CMK (cell line): ENCODE measurements at places on chromosomes 1 and 21.

DNA sequence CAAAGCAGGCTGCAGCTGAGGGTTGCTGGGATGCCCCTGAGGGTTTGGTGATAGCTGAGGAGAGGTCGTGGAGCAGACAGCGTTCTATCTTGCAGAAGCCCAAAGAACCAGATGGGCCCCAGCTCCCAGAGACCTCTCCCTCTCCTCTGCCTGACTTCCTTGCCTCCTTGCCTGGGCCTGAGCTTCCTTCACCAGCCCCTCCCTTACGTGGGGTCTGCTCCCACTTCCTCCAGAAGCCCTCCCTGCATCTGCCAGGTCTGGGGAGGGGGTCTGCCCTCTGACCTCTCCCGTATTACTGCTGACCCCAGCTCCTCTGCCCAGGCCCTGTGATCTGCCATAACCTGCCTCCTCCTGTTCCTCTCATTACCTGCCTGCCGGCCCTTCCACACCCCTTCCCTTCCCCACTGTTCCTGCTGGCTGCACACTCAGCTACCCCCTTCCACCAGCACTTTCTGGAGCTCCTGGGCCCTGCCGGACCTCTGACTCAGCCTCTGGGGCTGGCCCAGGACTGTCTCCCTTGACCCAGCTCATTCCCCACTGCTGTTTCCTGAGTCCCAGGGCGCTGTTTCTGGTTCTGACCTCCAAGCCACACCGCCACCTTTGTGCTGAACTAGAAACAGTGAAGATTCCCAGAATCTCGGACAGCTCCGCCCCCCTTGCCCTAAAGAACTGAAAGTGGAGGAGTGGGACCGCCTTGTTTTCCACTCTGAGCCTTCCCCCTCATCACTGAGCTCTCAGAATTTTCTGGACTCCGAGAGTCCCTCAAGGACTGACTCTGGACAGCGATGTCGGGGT, 237.7 kb upstream of the C1orf174 start:
- no peak for DNase-seq

- no peak for DNase-seq
These were observed 14.3 kb upstream of the LSM10 start for GRCh38 chr1:36411674-36412648.

GRCh38 chr1:31412732-31413404, at the start of gene SERINC2:
SERINC2 (plus strand) TSS chr1:31413213; CDS start chr1:31413266, 53 bp downstream.
- DNase-seq, result no peak

DNA sequence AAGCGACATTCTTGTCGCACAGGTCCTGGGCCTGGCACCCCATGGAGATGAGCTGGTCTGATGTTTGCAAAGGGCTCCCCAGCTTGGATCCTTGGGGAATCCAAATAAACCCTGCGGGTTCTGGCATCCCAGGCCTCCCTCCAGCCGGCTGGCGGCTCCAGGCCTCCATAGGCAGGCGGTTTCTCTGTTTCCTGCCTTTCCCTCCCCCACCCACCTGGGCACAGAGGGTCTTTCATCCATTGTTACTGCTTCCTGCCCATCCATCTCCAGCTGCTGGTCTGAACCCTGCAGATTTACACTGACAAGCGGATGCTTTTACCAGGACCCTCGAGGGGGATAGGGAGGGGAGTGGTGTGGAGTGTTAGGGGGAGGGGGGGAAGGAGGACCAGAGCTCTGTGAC, 39.1 kb upstream of the ID3 start:
- DNase-seq, result no peak

- no peak for DNase-seq
These were observed 18.6 kb upstream of the GBP5 start for GRCh38 chr1:89291276-89291675.

GRCh38 chr1:152141971-152142584, 16.9 kb downstream of the RPTN start:
- DNase-seq, result no peak

GRCh38 chr1:4005431-4005830, 105.4 kb upstream of the C1orf174 start:
- no peak for DNase-seq

- no peak for DNase-seq
These were observed 14.1 kb downstream of the FBXO2 start for GRCh38 chr1:11640101-11640500.

GRCh38 chr1:150221552-150221951, 14.4 kb downstream of the ANP32E start:
- DNase-seq, result no peak

- DNase-seq, result no peak
These were observed 26.4 kb upstream of the PPP1R15B start for GRCh38 chr1:204437796-204438570.

- no peak for DNase-seq
These were observed 35.1 kb downstream of the SLC44A3 start for GRCh38 chr1:94855307-94855700.

- DNase-seq, result no peak
These were observed 1.1 kb upstream of the CYB561D1 start for GRCh38 chr1:109492779-109493178.

- no peak for DNase-seq
These were observed 89.9 kb downstream of the SLC44A5 start for GRCh38 chr1:75520862-75521475.

DNA sequence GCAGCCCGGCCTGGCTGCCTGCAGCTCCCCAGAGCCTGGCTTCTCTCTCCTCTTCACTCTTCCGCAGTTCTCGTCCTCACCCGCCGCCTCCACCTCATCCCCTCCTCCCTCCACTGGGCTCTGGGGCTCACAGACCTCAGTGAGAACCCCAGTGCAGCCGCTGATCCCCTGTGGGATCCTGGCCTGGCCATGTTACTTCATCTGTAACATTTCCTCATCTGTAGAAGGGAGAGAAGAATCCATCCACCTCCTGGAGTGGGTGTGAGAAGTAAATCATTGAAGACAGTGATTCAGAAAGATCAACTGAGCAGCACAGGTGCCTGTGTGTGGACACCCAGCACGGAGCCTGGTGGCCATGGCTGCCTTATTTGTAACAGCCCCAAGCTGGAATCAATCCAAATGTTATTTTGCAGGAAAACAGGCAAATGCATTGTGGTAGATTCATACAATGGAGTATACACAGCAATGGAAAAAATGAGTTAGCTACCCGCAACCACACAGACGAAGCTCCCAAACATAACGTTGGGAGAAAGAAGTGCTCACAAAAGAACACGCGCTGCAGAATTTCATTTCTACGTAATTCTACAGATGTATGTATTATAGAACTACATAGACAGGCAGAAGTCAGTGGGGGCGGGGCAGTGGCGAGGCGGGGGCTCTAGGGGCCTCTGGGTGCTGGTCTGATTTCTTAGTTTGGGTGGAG, 8.7 kb downstream of the LAPTM5 start:
- no peak for DNase-seq

DNA sequence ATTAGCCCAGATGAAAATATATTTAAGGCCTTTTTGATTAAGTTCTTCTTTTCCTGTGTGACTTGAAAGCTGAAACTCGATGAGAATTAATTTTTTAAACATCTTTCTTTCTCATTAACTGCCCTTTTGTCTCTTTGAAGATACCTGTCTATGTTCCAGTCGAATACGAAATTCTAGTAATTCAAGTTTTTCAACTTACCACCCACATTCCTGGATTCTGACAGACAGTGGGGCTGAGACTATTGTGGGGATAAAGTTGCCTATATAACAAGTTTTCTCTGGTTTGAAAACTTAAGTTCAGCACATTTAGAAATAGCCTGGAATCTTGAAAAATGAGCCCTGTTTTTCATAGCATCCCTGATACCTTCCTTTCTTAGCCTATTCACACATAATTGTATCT, 114.6 kb downstream of the NTNG1 start:
- DNase-seq, result no peak

- peak; percentile 54 for DNase-seq
These were observed at the start of gene RUNX3 for GRCh38 chr1:24930260-24931145. RUNX3 (minus strand) TSS chr1:24930276; CDS start chr1:24929868, 408 bp downstream.

DNA sequence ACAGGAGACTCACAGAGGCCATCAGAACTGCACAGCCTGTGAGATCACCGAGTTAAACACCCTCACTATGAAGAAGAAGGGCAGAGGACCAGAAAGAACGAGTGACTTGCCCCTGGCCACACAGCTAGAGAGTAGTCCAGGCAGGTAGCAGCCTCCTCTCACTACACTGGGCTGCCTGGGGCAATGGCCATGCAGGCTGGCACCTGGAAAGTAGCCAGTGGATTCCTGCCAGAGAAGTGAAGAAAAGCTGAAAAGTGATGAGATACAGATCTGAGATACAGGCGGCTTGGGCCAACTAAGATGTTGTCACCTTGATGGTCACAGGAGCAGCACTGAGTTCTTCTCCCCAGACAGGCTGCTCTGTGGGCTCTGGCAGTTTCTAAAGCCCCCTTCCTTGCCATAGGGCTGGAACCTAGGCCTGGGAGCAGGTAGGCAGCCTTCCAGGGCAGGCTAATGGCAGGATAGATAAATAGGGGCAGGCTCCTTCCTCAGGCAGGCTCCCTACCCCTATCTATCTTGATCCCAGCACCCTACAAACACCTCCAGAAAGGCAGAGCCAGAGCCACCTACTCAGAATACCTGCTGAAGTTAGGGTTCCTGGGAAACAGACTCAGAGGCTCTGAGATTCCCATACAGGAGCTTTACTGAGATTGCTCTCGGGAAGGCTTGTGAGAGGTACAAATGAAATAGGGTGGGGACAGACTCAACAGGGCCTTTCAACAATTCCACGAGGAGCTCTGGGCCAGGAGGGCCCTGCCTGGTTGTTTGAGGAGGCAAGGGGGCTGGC, 106.3 kb downstream of the BEND5 start:
- no peak for DNase-seq

- DNase-seq, result no peak
These were observed 492.1 kb downstream of the LMO4 start for GRCh38 chr1:87820668-87821334.

DNA sequence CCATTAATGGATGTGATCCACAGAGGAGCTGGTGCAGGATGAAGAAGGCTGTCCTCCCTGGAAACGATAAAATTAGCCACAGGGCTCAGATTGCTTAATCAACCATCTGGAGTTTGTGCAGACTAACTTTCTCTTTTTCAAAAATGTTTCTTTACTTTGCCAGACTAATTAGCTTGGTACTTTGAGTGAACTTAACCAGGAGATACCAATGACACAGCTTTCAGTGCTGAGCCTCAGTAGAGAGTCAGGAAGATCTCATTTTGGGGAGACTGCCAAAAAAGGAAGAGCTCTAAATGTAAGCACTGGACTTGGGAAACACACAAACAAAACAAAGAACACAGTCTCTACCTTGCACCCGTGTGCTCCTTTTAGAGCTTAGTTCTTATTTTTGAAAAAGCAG, 248.1 kb upstream of the DEPDC1 start:
- DNase-seq, result no peak

- no peak for DNase-seq
These were observed 2.7 kb downstream of the COL8A2 start for GRCh38 chr1:36122062-36123030.
